ENCODE measurements at places on chromosomes 2 and 18.

DNA sequence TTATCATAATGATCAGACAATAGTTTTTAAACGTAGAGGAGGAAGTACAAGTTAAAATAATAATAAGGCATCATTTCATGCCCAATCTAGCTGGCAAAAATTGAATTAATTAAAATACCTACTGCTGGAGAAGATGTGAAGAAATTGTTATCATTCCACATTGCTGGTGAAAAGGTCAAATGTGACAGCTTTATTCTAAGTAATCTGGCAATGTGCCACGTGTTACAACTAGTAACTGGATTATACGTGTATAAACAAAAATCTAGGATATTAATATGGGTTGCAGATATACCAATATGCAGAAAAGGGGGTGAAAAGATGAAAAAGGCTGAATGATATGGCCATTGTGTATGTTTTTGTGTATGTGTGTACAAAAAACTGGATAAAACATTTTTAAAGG is 32.4 kb downstream of the SMAD2 start:
- no peak for DNase-seq

DNA sequence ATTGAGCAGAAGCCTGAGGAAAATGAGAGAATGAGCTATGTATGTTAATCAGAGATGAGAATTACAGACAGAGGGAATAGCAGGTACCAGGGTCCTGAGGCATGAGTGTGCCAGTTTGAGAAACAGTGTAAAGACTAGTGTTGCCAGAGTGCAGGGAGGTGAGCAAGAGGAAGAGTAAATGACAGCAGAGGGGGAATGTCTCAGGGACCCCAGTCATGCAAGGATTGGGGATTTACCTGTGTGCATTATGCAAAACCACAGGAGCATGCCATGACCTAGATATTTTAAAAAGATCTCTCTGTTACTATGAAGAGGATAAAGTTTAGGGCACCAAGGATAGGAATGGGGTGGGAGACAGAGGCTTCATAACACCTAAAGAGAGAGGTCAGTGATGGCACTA is 72.1 kb downstream of the TTC32 start:
- DNase-seq, result no peak

- DNase-seq, result no peak
Measured at GRCh38 chr2:137837830-137838229, 126.4 kb upstream of the HNMT start.

- DNase-seq, result no peak
Measured at GRCh38 chr2:217108575-217109027, 248.7 kb upstream of the TNP1 start.

DNA sequence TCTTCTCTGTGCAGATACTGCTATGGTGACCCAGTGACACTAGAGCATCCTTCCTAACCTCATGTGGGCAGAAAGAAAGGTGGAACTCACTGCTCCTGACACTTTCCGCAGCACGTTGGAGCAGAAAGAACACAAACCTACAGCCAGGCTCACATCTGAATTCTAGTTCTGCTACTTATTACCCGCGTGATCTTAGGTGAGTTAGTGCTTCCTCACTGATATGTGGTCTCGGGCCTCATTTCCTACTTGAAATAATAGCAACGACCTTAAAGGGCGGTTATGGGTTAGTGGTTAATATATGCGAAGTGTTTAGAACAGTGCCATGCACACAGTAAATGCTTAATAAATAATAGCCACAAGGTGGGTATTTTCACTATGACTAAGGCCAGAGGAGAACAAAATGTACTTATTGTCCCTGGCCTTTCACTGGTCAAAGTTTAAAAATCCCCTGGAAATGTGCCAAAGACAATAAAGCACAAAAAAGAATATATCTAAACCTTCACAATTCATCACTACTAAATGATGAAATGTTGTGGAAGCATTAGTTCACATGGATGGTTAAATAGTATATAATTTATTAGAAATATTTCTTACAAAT is 66.6 kb downstream of the MYOM1 start:
- no peak for DNase-seq
